Naive thymus-derived CD4-positive, alpha-beta T cell (primary cell): ENCODE measurements at places on chromosomes 6 and 20.

- DNase-seq, result no peak
Measured at GRCh38 chr6:156795825-156796224, 18.6 kb downstream of the ARID1B start.

DNA sequence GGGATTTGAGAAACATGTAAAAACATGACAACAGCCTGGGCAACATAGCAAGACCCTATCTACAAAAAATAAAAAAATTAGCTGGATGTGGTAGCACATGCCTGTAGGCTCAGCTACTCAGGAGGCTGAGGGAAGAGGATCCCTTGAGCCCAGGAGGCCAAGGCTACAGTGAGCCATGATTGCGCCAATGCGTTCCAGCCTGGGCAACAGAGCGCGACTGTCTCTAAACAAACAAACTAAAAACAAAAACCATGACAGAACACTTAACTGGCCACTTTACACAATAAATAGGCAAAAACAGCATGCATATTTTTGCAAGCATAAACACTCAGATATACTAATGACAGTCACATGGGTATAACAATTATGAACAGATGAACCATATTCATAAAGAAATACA is 60.0 kb downstream of the SYTL3 start:
- DNase-seq, result no peak

- DNase-seq, result no peak
Measured at GRCh38 chr6:113690281-113691259, 166.6 kb upstream of the MARCKS start.

GRCh38 chr6:18510644-18511033 is 123.5 kb downstream of the RNF144B start:
- no peak for DNase-seq

DNA sequence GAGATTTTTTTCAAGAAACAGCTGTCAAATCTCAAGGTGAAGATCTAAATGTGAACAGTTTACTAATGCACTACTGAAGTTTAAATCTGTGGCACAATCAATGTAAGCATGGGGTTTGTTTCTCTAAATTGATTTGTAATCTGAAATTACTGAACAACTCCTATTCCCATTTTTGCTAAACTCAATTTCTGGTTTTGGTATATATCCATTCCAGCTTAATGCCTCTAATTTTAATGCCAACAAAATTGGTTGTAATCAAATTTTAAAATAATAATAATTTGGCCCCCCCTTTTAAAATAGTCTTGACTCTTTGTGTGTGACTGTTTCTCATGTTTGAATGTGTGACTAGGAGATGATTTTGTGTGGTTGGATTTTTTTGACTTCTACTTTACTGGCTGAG is 4.0 kb downstream of the PNRC1 start:
- no peak for DNase-seq

- no peak for DNase-seq
Measured at GRCh38 chr6:15522856-15523529, 139.8 kb downstream of the DTNBP1 start.

DNA sequence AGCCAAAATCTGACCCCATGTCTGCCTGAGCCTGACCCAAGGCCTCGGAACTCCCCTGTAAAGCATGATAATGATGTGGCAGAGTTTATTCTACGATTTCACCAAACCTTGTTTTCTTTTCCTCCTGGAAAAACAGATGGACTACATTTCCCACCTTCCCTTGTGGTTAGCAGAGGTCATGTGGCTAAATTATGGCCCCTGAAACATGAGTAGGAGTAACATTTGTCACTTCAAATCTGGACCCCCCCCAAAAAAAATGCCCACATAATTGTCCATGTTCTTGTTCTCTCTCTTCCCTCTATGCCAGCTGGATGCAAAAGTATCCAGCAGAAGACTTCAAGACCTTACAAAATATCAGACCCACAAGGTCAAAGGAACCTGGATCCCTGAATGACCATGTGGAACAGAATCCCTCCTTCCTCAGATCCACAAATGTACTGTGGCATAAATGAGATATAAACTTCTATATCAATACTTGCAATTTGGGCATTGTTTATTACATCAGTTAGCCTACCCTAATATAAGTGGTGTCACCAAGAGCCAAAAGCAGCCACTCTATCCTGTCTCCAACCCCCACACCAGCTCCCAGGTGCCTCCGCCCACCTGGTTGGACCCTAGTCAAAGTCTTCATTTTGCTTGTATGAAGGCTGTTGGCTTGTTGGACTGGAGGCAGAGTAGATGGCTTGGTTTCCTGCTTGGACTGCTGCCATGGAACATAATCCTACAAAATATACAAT is 1.4 kb downstream of the C20orf96 start:
- no peak for DNase-seq

DNA sequence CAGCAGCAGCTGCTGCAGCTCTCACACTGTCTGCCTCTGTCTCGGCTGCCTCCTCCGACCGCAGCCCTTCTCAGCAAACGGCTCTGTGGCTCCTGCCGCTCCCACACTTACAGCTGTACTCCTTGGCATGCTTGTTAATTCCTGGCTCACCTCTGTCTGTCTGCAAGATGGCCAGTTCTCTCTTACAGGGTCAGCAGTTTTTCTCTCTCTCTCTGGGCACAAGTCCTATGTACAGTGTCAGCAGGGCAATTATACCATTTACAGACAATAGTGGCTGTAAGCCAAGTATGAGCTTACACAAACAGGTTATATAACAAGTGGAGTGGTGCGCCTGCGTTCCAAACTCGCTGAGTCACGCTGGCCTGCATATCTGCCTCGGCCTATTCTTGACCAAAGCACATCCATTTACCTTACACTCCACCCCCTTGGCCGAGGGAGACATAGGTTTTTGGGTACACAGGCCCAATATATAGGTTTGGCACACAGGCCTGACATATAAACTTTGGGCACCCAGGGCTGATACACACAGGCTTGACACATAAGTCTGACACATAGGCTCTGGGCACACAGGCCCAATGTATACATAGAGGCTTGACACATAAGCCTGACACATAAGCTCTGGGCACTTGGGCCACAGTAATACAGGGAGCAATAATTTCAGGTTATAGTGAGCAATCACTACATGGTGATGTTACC is 4.4 kb downstream of the ZKSCAN3 start:
- DNase-seq, result no peak

- no peak for DNase-seq
Measured at GRCh38 chr6:38117281-38117680, 297.8 kb downstream of the ZFAND3 start.

DNA sequence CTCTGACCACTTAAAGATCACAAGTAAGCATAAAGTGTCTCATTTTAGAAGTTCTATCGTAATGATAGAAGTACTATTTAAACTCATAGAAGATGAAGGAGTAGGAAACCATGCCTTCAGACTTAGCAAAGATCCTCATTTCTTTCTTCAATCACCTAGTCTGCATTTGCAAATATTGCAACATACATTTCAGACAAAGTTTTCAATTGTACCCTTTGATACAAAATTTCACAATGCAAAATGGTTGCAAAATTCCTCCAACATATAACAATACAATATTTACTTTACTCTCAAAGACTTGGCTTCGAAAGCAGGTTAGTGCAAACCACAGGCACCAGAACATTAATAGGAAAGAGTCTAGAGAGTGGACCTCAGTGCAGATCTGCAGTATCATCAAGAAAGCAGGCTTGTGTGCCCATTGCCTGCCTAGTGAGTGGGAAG is 16.1 kb upstream of the ROS1 start:
- DNase-seq, result no peak

- peak; percentile 67 for DNase-seq
Measured at GRCh38 chr6:159693894-159694545, 979 bp upstream of the SOD2 start.

GRCh38 chr6:21942897-21943296 is 349.3 kb downstream of the SOX4 start:
- no peak for DNase-seq

GRCh38 chr6:1869769-1870168 is 260.1 kb downstream of the FOXC1 start:
- DNase-seq, result no peak

- peak; percentile 47 for DNase-seq
Measured at GRCh38 chr6:31680226-31681134, at the start of gene LY6G5C. Gene LY6G5C (minus strand): TSS chr6:31681067. CDS start chr6:31680373, 694 bp downstream.

DNA sequence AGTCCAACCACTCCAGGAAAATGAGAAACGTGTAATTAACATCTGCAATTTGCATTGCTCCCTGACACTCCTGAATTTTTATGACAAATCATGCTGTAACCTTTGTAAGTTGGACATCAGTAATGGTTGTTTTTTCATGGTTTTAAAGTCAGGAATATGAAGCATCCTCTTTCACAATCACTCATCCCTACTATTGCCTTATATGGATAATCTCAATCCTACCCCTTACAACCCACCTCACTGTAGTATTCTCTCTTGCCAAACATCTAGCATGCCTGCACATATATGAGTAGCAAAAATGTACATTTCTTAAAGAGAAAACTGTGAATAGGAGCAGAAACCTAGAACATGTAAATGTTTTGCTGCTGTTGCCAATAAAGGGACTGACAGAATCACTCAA is 729.5 kb downstream of the KIF16B start:
- no peak for DNase-seq

DNA sequence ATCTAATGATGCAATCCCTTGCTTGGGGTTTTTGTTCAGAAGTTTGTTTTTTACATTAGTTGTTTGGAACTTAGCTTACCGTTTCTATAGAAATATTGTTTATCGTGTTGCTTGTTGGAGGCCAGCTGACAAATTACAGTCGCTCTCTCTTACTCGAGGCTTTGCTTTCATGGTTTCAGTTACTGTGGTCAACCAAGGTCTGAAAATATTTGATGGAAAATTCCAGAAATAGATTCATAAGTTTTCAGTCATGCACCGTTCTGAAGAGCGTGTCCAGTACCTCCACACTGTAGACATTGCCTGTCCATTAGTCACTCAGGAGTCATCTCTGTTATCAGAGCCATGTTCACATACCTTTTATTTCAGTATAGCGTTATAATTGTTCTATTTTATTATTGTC is 47.9 kb downstream of the DEK start:
- no peak for DNase-seq

DNA sequence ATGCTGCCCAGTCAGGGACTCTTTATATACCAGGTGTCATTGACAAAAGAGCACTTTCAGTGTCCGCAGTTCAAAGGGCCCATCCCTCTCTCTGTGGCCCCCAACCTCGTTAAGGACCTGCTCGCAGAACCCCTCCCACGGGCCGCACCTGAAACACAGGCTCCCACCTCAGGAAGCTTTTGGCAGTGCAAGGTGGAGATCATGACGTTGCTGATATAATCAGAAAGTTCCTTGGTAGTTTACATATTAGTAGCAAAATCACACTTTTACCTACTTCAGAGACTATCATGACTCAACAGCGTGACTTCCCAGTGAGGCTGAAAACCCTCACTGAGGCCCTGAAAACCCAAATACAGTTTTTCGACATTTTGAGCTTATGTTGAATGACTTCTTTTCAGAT is 4.1 kb downstream of the TTLL2 start:
- no peak for DNase-seq

GRCh38 chr20:17643531-17644188 is 38.4 kb downstream of the RRBP1 start:
- no peak for DNase-seq

GRCh38 chr6:7316658-7317533 is 3.9 kb upstream of the SSR1 start:
- no peak for DNase-seq

DNA sequence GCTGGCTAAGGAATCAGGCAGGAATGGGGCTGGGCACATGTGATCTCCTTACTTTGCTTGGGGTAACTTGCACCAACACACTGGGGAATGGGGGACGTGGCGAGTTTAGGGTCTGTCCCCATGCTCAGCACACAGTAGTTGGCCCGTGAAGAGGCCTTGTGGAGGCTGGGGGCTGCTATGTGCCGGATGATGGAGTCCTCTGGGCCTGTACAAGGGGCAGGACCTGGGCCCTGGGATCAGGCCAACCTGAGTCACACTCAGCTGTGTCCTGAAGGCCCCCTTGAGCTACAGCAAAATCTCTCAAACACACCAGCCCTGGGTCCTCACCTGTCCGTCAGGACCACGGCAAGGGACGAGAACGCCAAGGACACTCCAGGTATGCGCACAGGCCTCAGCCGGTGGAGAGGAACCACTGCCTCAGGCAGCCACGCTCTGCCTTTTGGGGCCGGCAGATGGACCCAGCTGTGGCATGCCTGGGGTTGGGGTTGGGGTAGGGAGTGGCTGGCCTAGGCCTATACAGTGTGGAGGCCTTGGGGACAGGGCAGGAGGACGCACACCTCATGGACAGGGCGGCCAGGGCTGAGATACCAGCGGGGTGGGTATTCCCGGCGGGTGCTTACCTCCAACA is 11.1 kb downstream of the UCKL1 start:
- DNase-seq, result no peak

GRCh38 chr6:163249651-163250101 is 164.8 kb upstream of the QKI start:
- no peak for DNase-seq

DNA sequence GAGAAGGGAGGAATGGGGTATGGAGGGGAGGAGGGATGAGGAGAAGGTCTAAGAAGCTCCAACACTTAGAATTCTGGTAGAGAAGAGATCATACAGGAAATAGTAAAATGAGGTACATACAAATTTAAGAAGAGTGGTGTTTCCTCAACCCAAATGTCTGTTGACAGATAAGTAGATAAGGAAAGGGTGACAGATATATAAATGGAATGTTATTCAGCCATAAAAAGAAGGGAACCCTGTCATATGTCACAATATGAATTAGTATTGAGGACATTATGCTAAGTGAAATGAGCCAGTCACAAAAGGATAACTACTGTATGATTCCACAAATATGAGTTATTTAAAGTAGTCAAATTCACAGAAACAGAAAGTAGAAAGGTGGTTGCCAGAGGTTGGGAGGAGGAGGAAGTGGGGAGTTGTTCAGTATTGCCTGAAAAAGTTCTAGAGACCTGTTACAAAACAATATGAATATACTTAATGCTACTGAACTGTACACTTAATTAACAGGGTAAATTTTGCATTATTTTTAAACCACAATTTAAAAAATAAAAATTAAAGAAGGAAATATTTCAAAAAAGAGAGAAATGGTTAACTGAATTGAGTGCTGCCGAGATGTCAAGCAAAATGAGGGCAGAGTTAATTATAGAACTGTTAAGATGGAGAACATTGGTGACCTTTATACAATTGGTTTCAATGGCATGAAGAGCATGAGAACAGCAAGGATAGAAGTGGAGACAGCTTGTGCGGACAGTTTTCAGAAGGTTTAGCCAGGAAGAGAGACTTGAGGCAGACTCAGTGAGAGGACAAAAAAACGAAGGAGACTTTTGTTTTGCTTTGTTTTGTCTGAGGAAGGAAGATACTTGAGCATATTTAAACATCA is 47.6 kb upstream of the ADGRF4 start:
- DNase-seq, result no peak

GRCh38 chr6:149357726-149358538 is 40.4 kb downstream of the TAB2 start:
- DNase-seq, result no peak

DNA sequence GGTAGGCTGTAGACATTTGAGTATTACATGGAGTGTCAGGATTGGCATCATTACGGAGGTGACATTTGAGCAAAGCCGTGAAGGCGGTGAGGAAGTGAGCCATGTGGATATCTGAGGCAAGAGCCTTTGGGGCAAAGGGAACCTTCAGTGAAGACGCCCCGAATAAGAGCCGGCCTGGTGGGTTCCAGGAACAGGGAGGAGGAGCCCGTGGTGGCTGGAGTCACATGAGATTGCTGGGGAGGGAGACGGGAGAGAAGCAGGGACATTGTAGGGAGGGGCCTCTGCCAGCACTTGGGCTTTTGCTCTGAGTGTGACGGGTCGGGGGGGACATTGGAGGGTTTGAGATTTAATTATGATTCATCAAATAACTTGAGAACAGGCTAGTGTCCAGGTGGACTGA is 78.3 kb downstream of the PHACTR3 start:
- no peak for DNase-seq

GRCh38 chr6:20712011-20712410 is 177.8 kb downstream of the CDKAL1 start:
- no peak for DNase-seq

GRCh38 chr6:38640216-38640909 is 634 bp upstream of the BTBD9 start:
- no peak for DNase-seq
